ENCODE measurements at places on chromosomes 1 and 21. TPM values are rescaled to one million over a fixed set of nuclear protein-coding genes. Genes with fewer than 3 reads are reported as not detected.

The TACSTD2 gene
- total RNA-seq: 54.6 TPM

The TFAP2E gene
- total RNA-seq: 0.57 TPM

The OR2T27 gene
- not detected for total RNA-seq

The TDRD10 gene
- not detected for total RNA-seq

The EPHB2 gene
- 20.5 TPM for total RNA-seq

The SLC1A7 gene
- total RNA-seq: not detected

The FCRL4 gene
- not detected for total RNA-seq

The TMCC2 gene
- 1.8 TPM for total RNA-seq

The CD2 gene
- not detected for total RNA-seq
